Heart left ventricle (tissue), 16 donors: ENCODE measurements at places on chromosomes 11 and 22.

DNA sequence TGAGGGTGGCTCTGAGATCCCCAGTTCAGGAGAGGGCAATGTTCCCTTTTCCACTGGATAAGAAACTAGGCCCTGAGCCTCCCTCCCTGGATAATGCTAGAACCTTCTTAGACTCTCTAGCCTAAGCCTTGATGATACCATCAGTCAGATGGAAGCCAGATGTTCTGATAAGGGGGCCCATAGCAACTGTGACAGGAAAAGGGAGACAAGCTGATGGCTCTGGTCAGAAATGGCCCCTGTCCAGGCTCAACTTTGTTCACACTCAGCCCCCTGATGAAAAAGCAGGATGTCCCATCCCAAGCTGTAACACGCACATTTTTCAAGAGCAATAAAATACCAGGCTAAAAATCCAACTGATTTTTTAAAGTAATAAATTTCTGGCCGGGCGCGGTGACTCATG is 7.2 kb upstream of the OAF start:
- DNase-seq: no peak
- no peaks in the 10 kb centered on the region for H3K27me3 ChIP-seq
- H3K4me1 ChIP-seq: peaks cover 8% of the 10 kb centered on the region

GRCh38 chr11:117731722-117732290 is 65.2 kb downstream of the DSCAML1 start:
- DNase-seq: no peak
- H3K27me3 ChIP-seq: no peaks in the 10 kb centered on the region
- no peaks in the 10 kb centered on the region for H3K4me1 ChIP-seq

DNA sequence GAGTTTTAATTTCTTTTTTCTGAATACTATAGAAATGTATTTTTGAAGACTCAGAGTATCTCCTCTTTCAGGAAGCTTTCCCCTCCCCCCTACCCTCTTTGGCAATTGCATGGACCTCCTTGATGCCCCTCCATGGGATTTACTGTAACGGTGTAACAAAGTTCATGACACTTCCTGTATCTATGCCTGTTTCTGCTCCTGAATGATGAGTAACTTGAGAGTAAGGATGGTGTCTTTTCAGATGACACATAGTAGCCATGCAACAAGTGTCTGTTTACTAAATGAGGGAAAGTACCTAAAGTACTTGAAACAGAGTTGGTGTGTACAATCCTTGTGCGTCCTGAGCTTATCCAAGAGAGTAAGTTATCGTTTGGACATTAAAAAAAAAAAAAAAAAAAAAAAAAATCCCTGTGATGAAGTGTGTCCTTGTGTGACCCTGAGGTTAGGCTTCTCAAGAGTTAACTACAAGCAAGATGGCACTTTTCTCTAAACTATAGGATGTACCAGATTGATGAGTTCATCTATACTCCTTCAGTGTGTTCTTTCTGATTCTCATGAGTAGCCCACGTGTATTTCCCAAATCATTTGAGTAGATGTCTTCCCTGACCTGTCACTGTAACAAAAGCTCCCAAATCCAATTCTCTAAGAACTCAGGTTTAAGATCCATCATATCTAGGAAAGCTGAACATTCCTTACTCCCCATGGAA is 7.4 kb downstream of the ETS1 start:
- no peaks in the 10 kb centered on the region for H3K27me3 ChIP-seq
- DNase-seq: no peak
- no peak overlapping the region for H3K27ac ChIP-seq
- H3K36me3 ChIP-seq: no peaks in the 10 kb centered on the region

DNA sequence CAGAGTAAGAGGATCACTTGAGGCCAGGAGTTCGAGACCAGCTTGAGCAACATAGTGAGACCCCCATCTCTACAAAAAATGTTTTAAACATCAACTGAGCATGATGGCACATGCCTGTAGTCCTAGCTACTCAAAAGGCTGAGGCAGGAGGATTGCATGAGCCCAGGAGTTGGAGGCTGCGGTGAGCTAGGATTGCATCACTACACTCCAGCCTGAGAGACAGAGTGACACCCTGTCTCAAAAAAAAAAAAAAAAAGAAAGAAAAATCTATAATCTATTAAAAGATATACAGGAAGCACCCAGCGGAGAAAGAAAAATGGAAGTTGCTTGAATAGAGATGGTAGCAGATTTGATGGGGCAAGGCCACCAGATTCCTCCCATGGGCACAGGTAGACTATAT is 61.8 kb downstream of the FAM83F start:
- no peaks in the 10 kb centered on the region for H3K36me3 ChIP-seq
- peaks cover 9% of the 10 kb centered on the region for H3K4me1 ChIP-seq
- DNase-seq: no peak

- no peak overlapping the region for H3K27ac ChIP-seq
- peaks cover 7% of the 10 kb centered on the region for H3K4me1 ChIP-seq
- no peak overlapping the region for H3K4me3 ChIP-seq
- no peaks in the 10 kb centered on the region for H3K36me3 ChIP-seq
- DNase-seq: no peak
- peaks cover 16% of the 10 kb centered on the region for H3K27me3 ChIP-seq
Observed at GRCh38 chr22:39560127-39560526, 10.4 kb upstream of the CACNA1I start.

DNA sequence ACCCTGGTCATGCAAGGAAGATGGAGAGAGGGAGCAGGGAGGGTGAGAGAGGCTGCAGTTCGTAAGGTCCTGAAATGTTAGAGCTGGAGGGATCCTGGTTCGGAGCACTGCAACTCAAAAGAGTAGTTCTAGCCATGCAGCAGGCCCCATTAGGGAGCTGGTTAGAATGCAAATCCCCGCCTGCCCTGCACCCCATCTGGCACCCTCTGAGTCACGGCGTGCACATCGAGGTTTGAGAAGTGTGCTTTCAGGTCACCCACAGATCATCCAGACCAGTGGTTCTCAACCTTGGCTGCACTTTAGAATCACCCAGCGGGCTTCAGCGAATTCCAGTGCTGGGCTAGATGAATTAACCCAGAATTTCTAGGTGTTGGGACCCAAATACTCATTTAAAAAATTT is 48.2 kb downstream of the ST3GAL4 start:
- no peak for DNase-seq
- H3K4me1 ChIP-seq: no peaks in the 10 kb centered on the region
- H3K27me3 ChIP-seq: no peaks in the 10 kb centered on the region
- H3K36me3 ChIP-seq: no peaks in the 10 kb centered on the region
- H3K27ac ChIP-seq: no peak overlapping the region

GRCh38 chr11:64891215-64891848 is 12.9 kb upstream of the EHD1 start:
- no peak overlapping the region for H3K27ac ChIP-seq
- no peak for DNase-seq

- H3K27me3 ChIP-seq: no peaks in the 10 kb centered on the region
- H3K36me3 ChIP-seq: peaks cover 13% of the 10 kb centered on the region
- H3K4me3 ChIP-seq: no peak overlapping the region
- no peak for DNase-seq
- no peak overlapping the region for H3K27ac ChIP-seq
- no peaks in the 10 kb centered on the region for H3K4me1 ChIP-seq
Observed at GRCh38 chr11:36274414-36274813, 14.8 kb downstream of the COMMD9 start.

- H3K27me3 ChIP-seq: no peaks in the 10 kb centered on the region
- no peak overlapping the region for H3K4me3 ChIP-seq
- no peaks in the 10 kb centered on the region for H3K36me3 ChIP-seq
- H3K4me1 ChIP-seq: peaks cover 42% of the 10 kb centered on the region
- no peak for DNase-seq
- H3K27ac ChIP-seq: peak overlapping the region; percentile 62
Observed at GRCh38 chr22:20203142-20203551, 52.3 kb upstream of the CCDC188 start.

DNA sequence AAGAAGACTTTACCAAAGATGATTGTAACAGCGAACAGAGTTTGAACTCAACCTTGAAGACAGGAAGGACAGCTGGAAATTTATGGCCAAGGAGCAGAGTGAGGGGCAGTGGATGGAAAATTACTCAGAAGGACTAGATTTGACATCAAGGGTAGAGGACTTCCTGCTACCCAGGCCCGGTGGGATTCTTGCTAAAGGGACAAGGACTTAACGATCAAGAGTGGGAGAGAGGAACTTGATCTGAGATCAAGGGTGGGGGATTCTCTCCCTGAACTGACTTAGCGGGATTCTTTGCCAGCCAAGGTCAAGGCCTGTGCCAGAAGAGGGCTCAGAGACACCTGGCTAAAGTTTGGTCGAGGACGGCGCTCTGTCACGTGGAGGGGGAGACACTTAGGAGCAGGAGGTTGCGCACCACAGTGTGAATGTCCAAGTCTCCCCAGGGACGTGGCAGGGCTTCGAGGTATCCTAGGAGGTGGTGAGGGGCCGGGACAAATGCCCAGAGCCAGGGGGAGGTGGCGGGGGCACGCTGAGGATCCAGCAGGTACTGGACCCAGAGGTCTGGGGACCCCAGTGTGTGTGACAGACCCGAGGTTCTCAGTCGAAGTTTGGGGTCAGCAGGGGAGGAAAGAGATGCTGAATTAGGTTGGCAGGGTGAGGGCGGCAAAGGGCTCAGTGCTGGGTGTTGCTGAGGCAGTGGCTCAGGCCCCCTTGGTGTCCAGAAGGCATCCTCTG is 46.1 kb upstream of the SHISAL1 start:
- no peak overlapping the region for H3K4me3 ChIP-seq
- H3K4me1 ChIP-seq: peaks cover 34% of the 10 kb centered on the region
- H3K36me3 ChIP-seq: no peaks in the 10 kb centered on the region
- H3K27me3 ChIP-seq: no peaks in the 10 kb centered on the region

DNA sequence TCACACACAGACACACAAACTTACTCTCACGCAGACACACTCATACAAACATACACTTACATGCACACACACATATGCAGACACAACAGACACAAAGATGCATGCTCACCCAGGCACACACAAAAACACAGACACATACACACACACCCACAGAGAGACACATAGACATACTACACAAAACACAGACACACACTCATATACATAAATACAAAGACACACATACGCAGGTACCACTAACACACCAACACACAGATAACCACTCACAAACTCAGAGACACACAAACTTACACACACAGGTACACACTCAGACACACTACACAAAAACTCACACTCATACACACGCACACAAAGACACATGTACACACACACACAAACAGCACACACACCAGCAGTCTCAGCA is 22.4 kb downstream of the VWCE start:
- no peak for DNase-seq
- no peaks in the 10 kb centered on the region for H3K4me1 ChIP-seq
- H3K27me3 ChIP-seq: no peaks in the 10 kb centered on the region
- H3K27ac ChIP-seq: no peak overlapping the region

- no peaks in the 10 kb centered on the region for H3K27me3 ChIP-seq
- H3K4me1 ChIP-seq: no peaks in the 10 kb centered on the region
- no peak overlapping the region for H3K4me3 ChIP-seq
- no peaks in the 10 kb centered on the region for H3K36me3 ChIP-seq
Observed at GRCh38 chr11:77557553-77557952, 32.2 kb upstream of the AQP11 start.

DNA sequence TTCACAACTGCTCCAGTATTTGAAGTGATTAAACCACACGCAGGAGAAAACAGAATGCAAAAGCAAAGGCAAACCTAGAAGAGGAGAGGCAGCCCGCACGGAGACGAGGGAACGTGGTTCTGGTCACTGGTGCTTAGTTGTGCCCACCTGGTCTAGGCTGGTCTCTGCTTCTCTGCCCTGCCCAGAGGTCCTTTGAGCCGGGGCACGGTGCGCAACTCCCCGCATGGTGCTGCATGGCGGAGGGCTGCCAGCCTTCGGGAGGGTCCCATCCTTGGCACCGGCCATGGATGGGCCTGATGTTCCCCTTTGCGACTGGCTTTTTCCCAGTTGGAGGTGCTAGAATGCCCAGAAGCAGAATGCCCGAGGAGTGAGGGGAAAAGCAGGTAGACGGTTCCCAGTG is 46.1 kb downstream of the KCNC1 start:
- DNase-seq: no peak
- no peaks in the 10 kb centered on the region for H3K4me1 ChIP-seq
- no peaks in the 10 kb centered on the region for H3K36me3 ChIP-seq
- H3K4me3 ChIP-seq: no peak overlapping the region

DNA sequence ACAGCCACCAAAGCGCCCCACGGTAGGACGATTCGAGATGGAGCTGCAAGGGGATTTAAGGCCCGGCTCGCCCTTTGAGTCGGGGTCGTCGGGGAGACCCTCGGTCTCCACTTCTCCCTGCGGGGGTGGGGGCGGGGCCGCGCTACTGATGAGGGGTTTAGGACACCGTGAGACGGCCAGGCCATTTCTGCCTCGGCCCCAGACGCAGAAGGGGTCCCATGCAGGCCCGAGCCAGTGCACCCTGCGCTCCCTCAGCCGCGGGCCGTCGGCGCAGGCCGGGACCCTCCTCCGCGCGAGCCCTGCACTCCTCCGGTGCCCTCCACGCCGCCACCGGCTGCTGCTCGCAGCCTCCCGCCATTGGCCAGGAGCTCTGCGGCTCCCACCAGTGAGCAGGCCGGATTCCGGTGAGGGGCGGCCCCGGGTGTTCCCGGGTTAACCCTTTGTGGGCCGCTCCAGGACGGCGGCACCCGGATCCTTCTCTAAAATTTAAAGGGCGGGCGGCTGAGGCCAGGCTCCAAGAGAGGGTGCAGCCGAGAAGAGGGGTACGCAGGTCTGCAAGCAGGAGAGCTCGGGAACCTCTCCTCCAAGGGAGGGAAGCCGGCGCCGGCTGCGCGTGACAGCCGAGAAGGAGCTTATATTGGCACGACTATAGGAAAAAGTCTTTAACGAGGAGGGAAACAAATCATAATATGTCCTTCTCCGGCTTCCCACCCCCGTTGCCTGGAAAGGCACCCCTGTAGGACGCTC is 18.0 kb downstream of the CREB3L1 start:
- no peaks in the 10 kb centered on the region for H3K27me3 ChIP-seq
- peak; percentile 87 for DNase-seq
- H3K4me3 ChIP-seq: peak overlapping the region; percentile 64
- H3K4me1 ChIP-seq: peaks cover 25% of the 10 kb centered on the region
- no peaks in the 10 kb centered on the region for H3K36me3 ChIP-seq
- peak overlapping the region; percentile 56 for H3K27ac ChIP-seq

DNA sequence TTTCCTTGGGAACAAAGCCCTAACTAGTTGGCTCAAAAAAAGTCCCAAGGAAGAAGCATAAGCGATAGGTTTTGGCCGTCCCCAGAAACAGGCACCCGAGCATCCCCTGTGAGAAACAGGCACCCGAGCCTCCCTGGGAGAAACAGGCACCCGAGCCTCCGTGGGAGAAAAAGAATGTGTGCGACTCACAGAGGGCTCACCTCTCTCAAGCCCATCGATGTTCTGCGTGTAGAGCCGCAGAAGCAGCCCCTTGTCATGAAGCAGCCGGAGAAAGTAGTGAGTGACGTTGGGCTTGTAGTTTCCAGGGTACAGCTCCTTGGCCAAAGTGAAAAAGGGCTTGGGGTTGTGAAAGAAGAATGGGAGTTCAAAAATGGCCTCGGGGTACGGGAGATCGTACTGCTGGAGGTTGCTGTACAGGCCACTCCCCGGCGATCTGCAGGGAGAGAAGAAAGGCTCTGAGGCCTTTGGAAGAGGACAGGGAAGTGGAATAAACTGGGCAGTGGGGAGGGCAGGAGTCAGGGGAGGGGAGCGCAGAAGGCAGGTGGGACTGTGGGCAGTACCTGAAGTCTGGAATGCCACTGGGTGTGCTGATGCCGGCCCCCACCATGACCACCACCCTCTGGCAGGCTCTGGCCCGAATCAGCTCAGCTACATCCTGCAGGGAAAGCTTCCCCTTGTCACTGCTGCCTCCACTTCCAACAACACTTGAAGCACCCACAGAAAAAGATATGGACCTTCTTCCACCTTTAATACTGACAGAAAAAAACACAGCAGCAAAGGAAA is 3.2 kb downstream of the SIRT3 start:
- H3K4me1 ChIP-seq: peaks cover 16% of the 10 kb centered on the region
- no peaks in the 10 kb centered on the region for H3K27me3 ChIP-seq
- H3K36me3 ChIP-seq: peaks cover 4% of the 10 kb centered on the region
- H3K27ac ChIP-seq: no peak overlapping the region
- no peak for DNase-seq

GRCh38 chr11:13875643-13876042 is 86.9 kb upstream of the SPON1 start:
- H3K4me3 ChIP-seq: no peak overlapping the region
- DNase-seq: no peak
- H3K27me3 ChIP-seq: no peaks in the 10 kb centered on the region
- no peak overlapping the region for H3K27ac ChIP-seq
- H3K4me1 ChIP-seq: peaks cover 7% of the 10 kb centered on the region
